ENCODE measurements at places on chromosomes 4 and X.

DNA sequence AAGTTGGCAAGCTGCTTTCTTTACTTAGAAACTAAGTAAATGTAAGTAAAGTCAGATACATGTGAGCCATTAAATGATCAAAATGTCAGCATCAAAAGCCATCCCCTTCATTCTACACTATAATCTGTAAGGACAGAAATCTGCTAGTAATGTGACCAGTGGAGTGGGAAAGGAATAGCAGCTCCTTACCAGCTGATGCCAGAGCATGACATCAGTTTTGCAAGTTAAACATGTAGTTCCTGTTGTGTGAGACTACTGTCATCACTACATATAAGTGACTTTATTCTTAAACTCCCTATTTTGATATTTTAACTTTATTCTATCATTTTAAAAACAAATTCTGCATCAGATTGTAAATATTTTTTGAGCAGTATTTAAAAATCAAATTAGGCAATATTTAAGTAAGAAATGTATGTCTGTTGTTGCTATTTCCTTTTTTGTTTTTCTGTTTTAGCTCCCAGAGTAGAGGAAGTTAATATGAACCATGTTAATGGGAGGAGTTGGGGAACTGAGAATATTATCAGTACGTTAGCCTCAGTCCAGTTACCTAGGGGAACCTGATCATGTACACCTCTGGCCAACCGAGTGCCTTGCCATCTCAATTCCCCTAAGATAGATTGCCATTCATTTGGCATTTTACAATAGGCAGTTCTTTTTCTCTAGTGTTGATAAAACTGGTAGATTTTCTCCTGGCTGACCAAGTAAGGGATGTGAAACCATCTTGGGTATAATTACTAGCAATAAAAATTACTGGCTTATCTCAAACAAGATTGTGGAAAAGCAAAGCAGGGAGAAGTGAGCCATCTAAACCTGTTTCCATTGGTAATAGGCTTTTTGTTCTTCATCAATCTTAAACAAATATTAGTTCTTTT lies 34.7 kb downstream of the CCNI start:
- DNase-seq = no peak

DNA sequence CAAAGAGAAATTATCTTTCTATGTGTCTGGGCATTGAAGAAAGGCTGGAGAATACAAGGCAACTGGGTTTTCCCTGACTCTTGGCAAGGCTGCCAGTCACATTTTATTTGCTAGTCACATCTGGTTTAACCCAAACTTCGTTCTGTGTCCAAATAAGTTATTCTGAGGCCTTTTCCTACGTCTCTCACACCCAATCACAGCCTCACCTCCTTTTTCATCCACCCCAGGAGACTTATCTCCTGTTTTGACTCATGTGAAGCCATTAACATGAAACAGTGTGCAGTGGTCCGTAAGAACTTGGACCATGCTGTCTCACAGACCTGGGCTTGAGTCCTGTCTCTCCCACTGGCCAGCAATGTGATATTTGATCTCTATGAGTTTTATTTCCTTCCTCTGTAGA lies 59.3 kb downstream of the CNGA2 start:
- no peak for DNase-seq

DNA sequence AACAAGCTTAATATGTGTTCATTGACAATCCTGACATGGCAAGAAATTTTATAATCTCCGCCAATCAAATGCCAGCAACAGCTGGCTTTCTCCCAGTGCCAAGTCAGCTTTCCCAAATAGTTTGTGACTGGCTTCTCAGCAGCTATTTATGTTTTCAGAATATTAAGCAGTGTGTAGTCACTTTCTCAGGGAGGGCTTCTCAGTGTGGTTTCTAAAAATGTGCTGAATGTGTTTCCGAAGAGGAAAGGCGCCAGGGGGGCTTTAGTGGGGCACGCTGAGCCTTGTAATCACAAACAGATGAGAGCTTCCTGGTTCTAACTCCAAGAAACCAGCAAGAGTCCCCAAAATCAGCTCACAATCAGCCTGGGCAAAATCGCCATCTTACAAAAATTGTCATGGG lies 258.7 kb upstream of the CPEB2 start:
- no peak for DNase-seq

- no peak for DNase-seq
Measured at GRCh38 chrX:153797415-153798015, 3.0 kb downstream of the SSR4 start.

DNA sequence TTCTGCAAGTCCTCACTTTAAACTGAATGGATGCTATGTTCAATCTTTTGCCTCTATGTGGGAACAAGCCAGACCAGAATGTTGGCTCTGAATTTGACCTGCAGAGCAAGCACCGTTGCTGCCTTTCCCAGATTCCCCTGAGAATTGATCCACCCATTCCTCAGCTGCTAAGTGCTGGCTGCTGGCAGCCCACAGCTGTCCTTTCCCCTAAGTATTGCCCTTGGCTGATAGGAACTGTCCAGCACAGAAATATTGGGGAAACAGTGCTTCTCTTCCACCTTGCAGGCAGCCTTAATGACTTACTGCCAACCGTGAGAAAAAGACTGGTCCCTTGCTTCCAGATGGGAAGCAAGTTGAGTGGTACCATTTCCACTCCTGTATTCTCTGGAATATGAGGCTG lies 475.9 kb downstream of the PDHA2 start:
- no peak for DNase-seq

GRCh38 chr4:149108626-149109025 lies 666.4 kb upstream of the NR3C2 start:
- no peak for DNase-seq

GRCh38 chr4:11475871-11476270 lies 47.2 kb upstream of the HS3ST1 start:
- no peak for DNase-seq

DNA sequence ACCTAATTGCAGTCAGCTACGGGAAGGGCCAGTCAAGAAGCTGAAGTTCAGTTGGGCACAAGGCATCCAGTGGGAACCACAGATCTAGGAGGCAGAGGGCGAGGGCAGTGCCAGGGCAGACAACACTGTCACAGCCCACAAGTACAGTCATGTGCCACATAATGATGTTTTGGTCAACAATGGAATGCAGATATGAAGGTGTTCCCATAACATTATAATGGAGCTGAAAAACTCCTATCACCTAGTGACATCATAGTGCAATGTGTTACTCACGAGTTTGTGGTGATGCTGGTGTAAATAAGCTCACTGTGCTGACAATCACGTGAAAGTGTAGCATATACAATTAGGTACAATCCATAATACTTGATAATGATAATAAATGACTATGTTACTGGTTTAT lies 4.5 kb upstream of the TMEM255A start:
- DNase-seq = no peak

GRCh38 chr4:86744570-86744969 lies 104.6 kb downstream of the SLC10A6 start:
- no peak for DNase-seq

DNA sequence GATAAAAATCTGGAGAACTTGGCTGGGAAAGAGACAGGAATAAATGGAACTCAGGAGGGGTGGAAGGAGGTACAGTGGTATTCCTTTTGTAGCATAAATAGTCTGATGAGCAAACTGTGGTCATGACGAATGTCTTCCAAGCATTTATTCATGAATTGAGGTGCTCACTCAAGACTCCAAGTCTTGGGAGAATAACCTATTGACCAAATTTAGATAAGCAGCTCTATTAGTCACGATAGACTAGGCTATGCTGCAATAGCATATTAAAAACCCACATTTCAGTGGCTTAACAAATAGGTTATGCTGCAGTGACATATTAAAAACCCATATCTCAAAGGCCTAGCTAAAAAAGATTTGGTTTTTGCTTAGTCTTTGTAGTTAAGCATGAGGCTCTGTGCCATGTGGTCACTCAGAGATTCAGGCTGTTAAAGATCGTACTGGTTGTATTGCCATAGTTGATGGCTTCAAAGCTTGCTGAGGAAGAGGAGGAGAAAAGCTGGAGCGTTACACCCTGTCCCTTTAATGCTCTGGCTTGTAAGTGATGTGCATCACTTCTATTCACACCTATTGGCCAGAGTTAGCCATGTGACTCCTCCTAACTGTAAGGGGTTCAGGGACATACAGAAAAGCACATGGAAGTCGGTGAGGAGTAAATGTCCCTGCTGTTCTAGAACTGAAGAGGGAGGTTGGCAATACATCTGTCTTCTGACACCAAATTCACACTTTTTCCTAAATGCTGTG lies 24.5 kb upstream of the CCDC149 start:
- DNase-seq = no peak

DNA sequence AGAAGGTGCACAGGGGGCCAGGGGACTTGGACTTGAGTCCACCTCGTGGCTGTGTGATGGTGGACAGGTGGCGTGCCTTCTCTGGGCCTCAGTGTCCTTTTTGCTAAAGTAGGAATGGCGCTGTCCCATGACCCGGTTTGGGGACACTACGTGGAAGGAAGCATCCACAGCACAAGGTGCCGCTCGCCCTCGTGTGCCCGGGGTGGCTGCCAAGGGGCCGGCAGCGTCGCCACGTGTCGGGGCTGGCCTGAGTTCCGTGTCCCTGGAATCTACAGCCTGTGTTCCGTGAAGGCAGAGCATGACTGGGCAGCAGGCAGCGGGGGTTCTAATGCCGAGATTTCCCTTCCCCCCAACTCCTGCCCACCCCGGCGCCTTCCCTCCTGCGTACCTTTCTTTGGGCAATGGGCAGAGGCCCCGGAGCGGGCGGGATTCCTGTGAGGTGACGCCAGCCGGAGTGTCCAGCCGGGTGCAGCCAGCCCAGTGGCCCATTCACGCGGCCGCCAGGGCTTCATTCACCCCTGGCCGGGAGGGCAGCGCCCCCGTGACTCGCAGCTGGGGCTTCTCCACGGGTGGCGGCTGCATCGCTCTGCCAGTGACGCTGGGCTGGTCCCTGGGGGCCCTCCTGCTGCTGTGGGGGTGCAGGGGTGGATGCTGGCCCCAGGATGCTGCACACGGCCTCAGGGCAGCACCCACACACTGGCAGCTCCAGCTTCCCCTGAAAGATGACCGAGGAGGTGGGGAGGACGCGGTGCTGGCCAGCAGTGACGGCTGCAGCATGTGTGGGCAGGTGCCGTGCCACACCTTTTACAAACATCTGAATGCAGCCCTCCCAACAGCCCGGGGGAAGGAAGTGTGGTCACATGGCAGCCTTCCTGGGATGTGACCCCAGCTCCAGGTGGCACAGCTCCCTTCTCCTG lies 21.2 kb downstream of the DOK7 start:
- DNase-seq = peak; percentile 71

DNA sequence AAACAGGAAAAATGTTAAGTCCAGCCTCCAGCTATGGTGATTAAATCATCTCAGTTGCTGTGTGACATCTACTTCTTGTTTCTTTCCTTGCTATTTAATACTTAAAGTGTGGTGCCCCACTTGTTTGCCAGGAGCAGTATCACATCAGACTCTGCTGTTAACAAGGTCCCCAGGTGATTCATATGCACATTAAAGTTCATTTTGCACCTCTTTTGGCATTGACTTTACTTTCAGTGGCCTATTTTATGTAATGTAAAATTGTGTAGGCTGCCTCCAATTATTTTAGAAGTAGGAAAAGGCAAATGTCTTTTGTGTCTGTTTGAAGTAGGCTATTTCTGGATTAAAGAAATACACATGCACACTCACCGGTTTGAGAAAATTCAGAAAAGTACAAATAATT lies 47.5 kb downstream of the CPE start:
- DNase-seq = no peak

GRCh38 chr4:145216535-145216934 lies 36.1 kb upstream of the OTUD4 start:
- no peak for DNase-seq

- DNase-seq = no peak
Measured at GRCh38 chr4:26736621-26737020, 124.0 kb upstream of the STIM2 start.

- DNase-seq = no peak
Measured at GRCh38 chr4:144801731-144802130, 155.8 kb downstream of the HHIP start.

- DNase-seq = no peak
Measured at GRCh38 chrX:7925867-7926472, 1.2 kb downstream of the PNPLA4 start.

DNA sequence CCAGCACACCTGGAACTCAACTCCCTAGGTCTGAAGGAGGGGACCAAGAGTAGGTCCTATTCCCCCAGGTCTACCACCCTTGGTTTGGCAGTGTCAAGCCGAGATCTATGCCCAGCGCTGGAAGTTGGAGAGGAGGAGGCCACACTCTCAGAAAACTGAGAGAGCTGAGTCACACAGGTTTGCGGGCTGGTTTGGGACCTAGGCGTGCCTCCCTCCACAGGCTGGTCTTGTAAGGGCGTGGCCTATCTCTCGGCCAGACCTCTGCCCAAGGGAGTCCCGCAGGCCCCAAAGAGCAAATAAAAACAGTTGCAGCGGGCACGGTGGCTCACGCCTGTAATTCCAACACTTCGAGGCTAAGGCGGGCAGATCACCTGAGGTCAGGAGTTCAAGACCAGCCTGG lies 52.9 kb upstream of the INTU start:
- no peak for DNase-seq

DNA sequence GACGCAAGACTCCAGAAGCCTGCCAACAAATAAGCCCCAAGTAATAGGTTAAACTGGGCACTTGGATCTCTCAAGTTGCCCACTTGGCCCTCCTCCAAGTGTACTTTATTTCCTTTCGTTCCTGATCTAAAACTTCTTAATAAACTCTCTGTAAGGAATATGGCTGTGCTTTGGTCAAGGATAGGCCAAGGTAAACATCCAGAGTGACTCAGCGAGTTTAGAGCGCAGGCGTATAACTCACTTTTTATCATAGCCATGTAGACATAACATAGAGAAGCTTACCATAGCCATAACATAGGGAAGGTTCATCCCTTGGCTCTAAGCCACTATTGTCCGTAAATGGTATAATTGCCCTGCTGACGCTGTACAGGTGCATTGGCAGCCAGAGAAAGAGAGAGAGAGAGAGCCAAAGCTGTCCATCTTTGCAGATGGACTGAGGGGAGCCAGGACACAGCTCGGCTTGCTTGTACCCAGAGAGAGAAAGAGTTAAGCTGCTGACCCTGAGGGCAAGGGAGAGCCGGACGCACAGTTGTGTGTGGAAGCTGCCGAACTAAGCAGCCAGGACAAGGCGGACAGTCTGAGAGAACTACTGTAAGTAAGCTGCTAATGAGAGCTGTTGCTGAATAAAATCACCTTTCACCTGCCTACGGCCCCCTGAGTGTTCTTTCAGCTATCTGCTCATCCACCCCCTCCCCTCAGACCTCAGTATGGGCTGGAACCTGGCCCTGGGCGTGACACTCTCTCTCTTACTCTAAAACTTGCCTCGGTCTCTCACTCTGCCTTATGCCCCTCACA lies 1.8 kb downstream of the TLR1 start:
- no peak for DNase-seq

DNA sequence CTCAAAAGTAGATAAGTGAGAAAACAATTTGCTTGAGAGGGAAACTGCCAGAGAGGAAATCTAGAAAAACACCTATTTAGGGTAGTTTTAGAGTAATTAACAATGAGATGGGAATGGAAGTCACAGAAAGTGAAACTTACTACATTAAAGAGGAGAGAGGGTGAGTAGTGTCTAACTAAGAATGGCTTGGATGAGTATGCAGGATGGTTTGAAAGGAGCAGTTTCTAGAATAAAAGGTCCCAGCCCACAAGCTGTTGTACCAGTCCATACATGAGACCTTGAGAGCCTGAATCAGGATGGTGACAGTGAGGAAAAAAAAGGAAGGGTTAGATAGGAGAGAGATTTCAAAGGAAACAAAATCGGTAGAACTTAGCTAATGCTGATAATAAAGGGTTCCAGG lies 1.3 kb downstream of the GAR1 start:
- no peak for DNase-seq

All from activated B cell treated with CpG ODN at 0.5 μM for 24 hours (primary cell).